ENCODE measurements at places on chromosomes 16 and 17.

GRCh38 chr16:17373533-17373932 is 97.2 kb downstream of the XYLT1 start:
- DNase-seq: no peak

- no peak for DNase-seq
These were observed 19.8 kb upstream of the FAM83G start for GRCh38 chr17:19024101-19025078.

GRCh38 chr16:17084130-17084529 is 386.6 kb downstream of the XYLT1 start:
- no peak for DNase-seq

GRCh38 chr17:3207367-3207766 is at the start of gene OR1A1:
Gene OR1A1 (plus strand): TSS chr17:3207667. CDS start chr17:3215621, 7,954 bp downstream.
- no peak for DNase-seq

GRCh38 chr16:87744750-87745514 is 20.9 kb downstream of the KLHDC4 start:
- DNase-seq: no peak

DNA sequence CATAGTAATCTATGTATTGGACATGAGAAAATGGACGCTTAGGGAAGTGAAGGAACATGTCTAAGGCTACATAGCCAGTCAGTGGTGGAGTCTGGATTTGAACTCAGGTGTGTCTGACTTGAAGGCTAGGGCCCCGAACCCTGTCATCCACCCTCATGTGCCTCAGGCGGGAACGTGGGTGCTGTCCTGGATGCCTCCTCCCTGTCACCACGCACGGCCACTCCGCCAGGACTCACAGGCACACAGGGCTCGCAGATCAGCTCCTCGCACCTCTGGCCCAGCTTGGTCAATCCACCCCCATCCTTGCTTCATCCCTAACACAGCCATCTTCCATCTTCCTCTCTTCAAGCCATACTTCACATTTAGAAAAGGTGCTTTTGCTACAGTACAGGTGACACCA is 154.7 kb downstream of the KCNJ12 start:
- no peak for DNase-seq

DNA sequence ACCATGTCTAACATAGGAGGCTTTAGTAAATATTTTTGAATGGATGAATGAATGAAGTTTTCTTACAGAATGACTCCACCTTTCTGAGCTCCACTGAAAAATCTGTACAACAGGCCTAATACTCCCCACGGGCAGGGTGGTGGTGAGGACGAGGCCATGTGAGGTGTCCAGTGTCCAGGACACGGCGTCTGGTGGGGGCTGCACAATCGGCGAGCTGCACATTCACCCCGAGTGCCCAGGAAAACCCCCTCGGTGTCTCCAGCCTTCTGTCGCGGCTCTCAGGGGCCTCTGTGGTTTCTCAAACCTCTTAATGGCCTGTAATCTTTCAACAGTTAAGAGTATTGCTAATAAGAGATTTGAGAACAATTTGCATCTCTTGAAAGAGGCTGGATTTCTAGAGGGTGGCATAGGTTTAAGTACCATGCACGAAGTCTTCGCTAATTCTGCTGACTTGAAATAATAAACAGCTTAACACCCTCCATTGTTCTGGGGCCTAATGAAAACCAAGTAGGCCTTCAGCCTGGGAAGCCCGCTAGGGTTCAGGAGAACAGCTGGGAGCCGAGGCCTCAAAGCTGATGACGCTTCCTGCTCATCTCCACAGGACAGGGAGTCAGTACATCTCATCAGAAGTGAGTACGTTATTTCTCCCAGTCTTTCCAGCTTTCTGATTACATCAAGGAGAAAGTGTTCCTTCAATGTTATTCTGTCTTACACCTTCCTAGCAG is 304.6 kb upstream of the FOXF1 start:
- DNase-seq: no peak

GRCh38 chr17:17682293-17682736 is 1.1 kb downstream of the RAI1 start:
- no peak for DNase-seq

GRCh38 chr17:76572201-76572910 is 13.3 kb downstream of the ST6GALNAC2 start:
- DNase-seq: no peak

DNA sequence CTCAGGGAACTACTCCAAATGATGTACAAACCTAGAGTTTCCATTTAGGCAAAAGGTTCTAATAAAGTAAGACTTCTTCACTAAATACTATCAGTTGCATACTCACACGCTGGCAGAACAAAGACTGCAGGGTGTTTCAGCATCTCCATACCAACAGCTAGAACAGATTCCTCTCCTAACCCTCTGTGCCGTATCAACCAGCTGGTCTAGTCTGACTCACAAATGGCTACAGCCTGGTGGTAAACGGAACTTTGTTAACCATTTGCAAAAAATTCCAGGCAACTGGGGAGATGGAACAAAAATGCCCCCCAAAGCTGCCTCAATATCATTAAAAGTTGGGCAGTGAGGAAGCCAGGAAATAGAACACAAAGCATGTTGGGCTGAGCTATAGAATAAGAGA is 217.1 kb downstream of the GRIN2A start:
- no peak for DNase-seq

DNA sequence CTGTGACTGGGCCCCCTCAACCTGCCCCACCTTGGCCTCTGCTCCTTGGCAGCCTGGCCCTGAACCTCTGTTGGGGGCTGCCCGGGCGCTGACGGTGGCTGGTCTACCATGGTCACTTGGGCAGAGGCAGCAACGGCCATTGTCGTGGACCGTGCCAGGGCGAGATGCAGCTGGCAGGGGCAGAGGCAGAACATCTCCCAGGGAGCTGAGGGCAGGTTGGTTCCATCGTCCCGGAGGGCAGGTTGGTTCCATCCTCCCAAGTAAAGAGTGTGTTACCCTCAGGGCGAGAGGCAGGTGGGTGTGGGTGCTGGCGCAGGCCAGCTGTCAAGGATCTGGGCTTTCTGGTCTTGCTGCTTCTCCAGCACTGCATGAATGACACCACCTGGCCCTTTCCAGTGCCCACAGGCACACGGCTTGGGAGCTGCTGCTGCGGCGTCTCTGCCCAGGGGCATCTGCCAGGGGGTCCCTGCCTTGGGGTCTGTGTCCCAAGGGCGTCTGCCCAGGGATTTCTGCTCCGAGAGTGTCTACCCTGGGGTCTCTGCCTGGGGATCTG is 12.0 kb downstream of the ACSF3 start:
- DNase-seq: no peak

DNA sequence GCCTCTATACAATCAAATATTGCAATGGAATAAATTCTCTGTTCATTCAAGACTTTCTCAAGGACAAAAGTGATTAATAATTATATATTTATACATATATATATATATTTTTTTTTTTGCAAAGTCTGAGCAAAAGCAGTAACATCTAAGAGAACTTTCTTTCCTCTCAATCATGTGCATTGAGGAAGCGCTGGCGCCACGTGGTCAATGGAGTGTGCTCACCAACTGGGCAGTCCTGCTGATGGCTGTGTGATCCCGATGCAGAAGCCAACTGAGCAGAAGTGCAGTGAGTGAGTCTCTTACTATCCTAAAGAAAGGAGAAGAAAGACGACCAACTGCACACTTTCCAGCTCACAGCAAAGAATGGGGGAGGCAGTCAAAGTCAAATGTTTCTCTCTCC is 37.2 kb upstream of the ULK2 start:
- DNase-seq: no peak

DNA sequence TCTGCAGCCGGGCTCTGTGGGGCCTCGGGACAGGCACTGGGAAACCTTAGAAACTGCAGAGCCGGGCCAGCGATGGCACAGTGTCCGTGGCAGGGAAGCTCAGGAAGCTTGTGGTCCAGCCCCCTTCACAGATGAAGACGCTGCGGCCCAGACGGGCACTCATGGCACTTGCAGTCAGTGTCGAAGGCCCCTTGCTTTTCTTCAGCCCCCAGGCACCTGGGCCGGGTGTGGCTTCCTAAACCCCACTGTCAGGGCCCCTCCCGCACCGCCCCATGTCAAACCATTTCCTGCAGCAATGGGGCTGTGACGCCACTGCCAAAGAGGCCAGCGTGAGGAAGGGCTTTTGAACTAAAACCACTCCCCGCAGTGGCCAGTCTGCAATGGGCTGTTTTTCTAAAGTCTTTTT is 164.0 kb downstream of the LAT start:
- no peak for DNase-seq

DNA sequence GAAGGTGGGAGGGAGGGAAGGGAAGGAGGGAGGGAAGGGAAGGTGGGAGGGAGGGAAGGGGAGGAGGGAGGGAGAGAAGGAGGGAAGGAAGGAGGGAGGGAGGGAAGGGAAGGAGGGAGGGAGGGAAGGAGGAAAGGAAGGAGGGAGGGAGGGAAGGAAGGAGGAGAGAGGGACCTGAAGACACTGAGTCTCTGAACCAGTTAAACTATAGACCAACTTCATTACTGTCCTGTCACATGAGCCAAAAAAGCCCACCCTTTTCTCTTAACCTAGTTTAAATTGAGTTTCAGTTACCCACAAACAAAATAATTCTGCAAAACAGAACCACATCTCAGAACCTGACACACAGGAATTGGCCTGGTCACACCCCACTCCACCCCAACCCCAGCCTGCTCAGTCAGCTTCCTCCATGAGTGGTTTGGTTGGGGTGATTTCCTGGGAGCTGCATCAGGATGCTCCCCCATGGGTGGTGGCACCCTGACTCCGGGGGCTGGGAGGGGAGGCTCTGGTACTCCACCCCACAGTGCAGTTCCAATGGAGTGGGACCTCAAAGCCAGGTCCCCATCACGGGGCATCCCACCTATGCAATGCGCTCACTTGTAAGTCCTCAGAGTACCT is 4.7 kb upstream of the PRR29 start:
- no peak for DNase-seq

GRCh38 chr16:74862743-74863244 is 88.2 kb upstream of the FA2H start:
- peak; percentile 31 for DNase-seq

- no peak for DNase-seq
These were observed 89.9 kb upstream of the CIBAR2 start for GRCh38 chr16:85202051-85202601.

GRCh38 chr16:89828199-89828869 is at the start of gene SPIRE2:
Gene SPIRE2 (plus strand): TSS chr16:89828475. CDS start chr16:89828551, 76 bp downstream.
- peak; percentile 82 for DNase-seq

DNA sequence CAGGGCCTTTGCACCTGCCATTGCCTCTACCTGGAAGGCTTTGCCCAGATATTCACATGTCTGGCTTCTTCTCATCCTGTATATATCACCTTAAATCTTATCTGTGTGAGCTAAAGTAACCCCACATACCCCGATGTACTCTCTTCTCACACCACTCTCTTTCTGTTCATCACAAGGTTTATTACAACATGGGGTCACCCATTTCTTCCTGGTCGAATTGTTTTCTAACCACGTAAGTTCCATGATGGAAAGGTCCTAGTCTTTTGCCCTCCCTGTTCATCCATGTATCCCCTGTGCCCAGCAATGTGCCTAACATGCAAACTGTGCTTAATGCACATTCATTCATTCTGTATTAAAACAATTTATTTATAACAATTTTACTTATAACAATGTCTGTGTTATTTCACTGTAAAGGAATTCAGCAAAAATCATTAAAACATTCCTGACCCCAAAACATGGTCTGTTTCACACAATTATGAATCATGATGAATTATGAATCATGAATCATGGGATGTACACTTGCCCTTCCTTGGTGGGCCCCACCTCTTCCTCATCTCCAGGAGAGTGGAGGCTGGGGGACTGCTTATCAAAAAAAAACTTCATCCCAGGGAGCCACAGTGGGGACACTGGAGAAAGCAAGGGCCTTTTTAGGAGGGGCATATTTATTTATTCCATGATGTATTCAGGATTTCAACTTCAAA is 336.4 kb downstream of the GRIN2A start:
- no peak for DNase-seq

DNA sequence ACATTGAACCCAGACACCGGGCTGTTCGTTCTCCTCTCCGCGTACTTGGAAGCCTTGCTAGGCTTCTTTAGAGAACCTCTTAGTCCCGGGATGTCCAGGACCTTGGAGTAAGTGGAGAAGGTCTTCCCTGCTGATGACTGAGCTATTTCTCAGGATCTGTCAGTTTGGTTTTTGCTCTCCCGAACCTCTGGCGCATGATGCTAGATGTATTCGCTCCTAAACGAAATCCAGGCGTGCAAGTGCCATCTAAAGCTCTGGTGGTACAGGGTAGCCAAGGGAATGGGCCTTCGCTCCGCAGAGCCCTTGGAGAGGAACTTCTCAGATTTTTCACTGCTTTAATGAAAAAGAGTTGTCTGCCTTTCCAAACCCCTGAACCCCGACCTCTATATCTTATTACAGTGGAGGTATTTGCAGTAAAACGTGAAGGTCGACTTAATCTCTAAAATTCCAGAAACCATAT is 547 bp downstream of the VMP1 start:
- no peak for DNase-seq

DNA sequence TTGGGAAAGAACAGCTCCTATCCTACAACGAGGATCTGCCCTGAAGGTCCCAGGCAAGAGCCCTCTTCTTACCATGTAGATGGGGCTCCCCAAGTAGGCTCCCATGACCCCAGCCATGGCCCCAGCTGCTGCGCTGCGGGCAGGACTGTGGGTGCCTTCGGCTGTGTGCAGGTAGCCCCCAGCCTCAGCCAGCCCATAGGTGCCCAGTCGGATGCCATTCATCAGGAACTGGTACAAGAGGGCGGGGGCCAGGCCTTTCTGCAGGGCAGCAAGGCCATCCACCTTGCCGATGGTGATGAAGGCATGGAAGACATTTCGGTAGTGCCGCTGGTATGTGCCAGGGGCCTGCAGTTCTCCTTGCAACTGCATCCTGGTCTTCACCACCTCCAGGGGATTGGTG is 839 bp downstream of the SLC25A35 start:
- DNase-seq: no peak

GRCh38 chr16:73601911-73602310 is 554.0 kb upstream of the ZFHX3 start:
- no peak for DNase-seq

- no peak for DNase-seq
These were observed 18.0 kb upstream of the BRCA1 start for GRCh38 chr17:43143201-43143600.

DNA sequence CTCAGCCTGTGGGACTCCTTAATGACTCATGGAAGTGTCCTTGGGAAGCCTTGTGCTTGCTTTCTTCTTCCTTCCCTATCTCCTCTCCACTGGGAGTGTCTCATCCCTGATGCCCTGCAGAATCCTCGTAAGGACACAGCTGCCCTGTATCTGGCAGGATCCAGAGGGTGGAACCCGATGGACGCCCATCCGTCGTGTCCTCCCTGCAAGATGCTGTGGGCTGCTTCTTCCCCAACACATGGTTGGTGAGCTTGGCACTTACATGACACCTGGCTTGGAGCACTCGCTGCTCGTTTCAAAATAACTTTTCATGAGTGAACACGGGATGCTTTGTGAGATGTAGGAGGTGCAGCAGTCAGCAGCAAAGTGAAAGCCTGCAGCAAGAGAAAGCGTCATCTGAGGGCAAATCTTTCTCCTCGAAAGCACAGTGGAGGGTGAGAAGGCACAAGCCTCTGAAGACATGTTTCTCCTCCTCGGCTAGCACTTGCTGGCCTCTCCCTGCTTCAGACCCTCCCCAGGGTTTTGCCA is 3.3 kb downstream of the CCL15 start:
- no peak for DNase-seq

- DNase-seq: no peak
These were observed 6.0 kb downstream of the TEKT3 start for GRCh38 chr17:15335446-15335845.

GRCh38 chr16:51167170-51167895 is 16.3 kb upstream of the SALL1 start:
- DNase-seq: no peak

GRCh38 chr17:55601874-55602364 is 90.7 kb upstream of the SMIM36 start:
- DNase-seq: no peak
